ENCODE measurements at places on chromosomes 16 and 17.

DNA sequence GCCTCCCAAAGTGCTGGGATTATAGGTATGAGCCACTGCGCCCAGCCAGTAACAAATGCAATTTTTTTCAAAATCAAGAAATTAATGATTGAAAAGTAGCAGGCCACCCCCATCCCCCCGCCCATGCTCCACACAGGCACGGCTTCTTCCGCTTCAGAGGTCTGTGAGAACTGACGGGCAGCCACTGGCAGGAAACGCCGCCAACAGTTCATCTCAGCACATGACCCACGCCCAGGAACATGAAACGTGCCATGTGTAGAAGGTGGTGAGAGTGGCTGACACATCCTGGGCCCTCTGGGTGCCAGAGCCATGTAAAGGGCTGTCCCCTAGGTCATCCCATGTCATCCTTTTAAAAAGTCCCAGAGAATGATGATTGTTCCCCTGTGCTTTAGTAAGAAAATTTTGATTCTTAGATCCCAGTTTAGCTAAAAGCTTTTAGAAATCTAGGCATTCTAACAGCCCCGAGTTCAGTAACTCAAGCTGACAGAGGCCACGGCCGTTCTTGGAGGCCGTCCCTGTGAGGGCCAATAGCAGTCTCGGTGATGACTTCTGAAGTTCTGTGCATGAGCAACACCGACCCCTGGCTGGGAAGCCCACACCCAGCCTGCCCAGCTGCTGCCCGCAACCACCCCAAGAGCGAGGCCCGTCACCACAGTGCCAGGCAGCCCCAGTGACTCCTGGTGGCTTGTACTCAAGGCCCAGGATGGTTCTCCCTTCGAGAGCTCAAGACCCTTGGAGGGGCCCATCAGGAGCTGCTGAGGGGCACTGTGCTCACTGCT lies 52.1 kb downstream of the KLHDC4 start:
- DNase-seq: peak; percentile 24

DNA sequence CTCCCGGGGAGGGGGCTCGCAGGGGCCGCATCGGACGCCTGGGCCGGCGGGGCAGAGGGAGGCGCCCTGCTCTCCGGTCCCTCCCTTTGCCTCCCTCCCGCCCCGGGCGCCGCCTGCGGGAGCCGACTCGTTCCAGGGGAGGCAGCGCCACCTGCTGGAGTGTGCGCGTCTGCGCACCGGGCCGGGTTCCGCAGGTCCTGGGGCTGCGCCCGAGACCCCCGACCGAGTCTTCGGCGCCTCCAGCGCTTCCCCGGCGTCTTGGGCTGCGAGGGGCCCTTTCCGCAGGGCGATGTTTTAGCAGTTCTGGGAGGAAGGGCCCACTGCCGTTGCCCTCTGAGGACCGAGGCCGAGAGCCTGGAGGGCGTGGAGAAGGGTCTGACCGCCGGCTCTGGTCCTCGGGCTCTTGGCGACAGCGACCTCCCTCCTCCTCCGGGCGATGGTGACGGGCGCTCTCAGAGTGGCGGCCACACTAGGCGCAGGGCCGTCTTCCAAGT lies 106.3 kb downstream of the SEC14L1 start:
- DNase-seq: peak; percentile 67

DNA sequence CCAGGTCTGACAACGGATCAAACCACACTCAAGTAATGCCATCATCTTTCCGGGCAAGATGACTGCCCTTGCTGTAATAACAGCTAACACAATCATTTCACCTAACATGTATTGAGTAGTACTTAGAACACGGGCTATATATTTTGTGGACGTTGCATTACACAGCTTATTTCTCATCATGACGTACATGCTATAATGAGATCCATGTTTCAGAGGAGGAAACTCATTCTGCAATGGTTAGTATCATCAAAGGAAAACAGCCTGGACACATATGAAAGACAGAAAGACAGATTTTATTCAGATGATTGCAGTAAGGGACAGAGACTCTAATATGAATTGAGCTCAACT lies 446.7 kb downstream of the HS3ST3B1 start:
- no peak for DNase-seq

DNA sequence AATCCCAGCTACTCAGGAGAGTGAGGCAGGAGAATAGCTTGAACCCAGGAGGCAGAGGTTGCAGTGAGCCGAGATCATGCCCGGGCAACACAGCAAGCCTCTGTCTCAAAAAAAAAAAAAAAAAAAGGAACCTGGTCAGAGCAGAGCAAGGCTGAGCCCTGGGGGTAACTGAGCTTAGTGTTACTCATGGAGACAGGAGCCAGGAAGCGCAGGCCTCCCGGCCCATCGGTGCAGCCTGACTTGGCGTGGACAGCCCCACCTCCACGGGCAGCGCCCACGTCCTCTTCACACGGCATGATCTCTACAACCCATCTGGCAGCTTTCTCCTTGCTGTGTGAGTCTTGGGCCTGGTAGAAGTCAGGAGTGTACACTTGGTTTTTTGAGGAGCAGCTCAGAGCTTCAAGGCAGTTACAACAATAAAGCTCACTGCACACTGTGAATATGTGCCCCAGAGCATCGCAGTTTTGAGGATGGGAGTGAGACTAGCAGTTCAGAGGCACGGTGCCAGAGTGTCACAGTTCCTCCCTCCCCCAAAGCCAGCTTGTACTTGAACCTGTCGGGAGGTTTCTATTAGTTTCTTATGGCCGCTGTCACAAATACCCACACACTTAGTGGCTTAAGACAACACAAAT lies 129.9 kb downstream of the RAP1GAP2 start:
- DNase-seq: no peak

DNA sequence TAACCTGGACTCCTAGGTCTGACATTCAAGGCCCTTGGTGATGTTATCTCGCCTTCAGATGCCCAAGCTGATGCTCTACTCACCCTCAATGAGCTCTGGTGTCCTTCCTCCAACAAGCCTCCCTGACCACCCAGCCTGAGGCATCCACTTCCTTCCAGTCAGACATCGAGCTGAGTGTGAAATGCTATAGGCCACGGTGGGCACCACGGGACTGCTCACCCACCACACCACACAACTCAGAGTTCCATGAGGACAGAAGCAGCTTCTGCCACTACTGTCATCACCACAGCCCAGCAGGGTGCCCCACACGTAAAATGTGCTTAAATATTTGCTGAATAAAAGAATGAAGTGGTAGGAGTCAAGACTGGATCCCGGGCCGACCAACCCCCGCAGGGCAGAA lies 12.0 kb downstream of the CREBBP start:
- DNase-seq: no peak

GRCh38 chr17:55690105-55690508 lies 32.6 kb downstream of the TMEM100 start:
- DNase-seq: no peak

DNA sequence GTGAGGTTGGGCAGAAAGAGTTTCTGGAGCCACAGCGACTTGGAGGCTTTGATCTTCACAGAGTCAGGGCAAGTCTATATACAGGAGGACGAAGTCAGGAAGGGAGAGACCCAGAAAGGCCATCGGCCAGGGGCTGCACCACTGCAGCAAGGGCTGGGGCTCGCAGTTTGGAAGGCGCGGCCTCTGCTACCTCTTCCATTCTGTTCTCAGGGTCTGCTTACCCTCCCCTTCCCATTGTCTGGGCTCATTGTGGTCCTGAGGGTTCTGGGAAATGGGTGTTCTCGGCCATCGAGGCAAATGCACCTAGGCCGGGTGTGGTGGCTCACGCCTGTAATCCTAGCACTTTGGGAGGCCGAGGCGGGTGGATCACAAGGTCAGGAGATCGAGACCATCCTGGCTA lies 16.0 kb downstream of the ST6GALNAC1 start:
- no peak for DNase-seq

DNA sequence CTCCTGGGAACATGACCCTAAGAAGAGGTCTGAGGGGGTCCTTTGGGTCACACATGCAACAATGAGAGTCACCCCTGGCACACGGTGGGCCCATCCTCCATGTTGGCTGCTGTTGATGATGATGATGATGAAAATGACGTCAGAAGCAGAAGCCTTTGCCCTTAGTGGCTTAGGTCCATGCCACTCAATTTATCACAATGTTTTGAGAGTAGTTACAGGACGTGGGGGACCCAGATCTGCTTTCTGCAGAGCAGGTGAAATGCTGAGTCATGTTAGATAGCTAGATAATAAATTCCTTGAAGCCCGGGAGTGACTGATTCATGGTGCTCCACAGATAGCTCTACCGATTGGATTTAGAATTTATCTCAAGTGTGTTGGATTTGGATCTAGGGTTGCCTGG lies 53.9 kb downstream of the VPS35L start:
- no peak for DNase-seq

DNA sequence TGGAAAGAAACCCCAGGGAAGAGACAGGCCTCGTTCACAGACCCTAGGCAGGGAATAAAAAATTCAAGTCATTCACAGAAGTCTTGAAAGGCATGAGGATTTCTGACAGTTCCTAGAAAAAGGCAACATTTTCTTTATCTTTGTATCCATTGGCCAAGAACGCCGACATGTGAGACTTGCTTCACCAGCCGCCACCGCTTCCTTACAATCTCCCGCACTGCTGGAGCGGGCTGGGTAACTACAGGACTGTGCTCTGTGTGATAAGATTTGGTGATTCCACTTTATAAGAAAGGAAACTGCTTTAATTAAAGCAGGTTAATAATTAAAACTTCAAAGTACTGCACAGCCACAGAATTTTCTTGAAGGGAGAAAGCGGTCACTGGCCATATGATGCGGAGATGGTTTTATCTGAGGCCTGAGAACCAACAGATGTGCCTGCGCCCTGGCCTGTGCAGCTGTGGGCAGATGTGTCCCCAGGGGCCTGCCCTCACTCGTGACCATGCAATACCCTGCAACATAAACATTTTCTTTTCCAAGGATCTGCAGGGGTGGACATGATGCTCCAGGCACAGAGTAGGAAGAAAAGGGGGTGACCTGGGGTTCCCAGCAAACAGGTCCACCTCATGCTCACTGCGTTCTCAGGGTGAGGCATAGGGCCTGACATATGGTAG lies 13.0 kb upstream of the LGALS3BP start:
- DNase-seq: no peak

GRCh38 chr16:19785512-19786130 lies 67.5 kb downstream of the IQCK start:
- no peak for DNase-seq

GRCh38 chr16:27446721-27447120 lies 44.7 kb downstream of the IL21R start:
- DNase-seq: peak; percentile 79

DNA sequence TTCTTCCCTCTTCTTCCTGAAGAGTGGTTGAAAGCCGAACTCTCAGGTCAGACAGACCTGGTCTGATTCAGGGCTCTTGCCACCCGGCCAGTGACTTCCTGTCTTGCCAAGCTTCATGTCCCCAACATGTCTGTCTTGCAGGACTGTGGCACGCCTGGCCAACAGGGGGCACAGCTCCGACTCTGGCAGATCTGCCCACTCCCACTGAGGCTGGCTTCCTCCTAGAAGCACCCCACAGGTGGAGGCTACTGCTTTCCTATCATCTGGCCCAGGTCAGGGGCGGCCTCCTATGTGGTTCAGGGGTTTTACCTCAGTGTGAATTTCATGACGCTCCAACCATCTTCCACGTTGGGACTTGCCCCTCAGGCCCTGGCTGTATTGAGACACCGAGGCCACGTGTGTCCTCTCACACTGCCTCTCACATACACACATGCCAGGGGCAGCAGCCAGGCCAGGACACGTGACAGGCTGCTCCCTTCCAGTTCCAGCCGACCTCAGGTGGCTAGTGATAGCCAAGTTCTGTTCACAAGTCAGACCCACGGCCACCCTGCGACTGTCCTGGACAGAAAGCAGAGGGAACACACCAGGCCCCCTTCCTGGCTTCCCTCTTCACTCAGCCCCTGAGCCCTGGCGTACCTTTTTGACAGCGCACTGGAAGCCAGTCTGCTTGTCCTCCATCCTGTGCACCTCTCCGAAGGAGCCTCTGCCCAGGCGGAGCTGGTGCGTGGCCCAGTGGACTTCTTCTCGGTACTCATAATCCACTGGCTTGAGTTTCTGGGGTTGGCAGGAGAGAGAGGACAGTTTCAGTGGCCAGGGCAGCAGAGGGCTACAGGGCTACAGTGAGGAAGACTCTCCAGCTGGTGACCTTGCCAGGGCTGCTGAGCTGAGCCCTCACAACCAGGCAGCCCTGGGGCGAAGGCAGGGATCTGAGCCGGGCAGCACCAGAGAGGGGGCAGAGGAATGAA lies 22.6 kb upstream of the SPATA32 start:
- peak; percentile 35 for DNase-seq

GRCh38 chr16:66304961-66305360 lies 61.5 kb upstream of the CDH5 start:
- DNase-seq: no peak

GRCh38 chr17:69326377-69327059 lies 415 bp downstream of the ABCA5 start:
- DNase-seq: peak; percentile 0

- DNase-seq: no peak
Measured at GRCh38 chr17:72754513-72754912, 338.0 kb downstream of the SLC39A11 start.

DNA sequence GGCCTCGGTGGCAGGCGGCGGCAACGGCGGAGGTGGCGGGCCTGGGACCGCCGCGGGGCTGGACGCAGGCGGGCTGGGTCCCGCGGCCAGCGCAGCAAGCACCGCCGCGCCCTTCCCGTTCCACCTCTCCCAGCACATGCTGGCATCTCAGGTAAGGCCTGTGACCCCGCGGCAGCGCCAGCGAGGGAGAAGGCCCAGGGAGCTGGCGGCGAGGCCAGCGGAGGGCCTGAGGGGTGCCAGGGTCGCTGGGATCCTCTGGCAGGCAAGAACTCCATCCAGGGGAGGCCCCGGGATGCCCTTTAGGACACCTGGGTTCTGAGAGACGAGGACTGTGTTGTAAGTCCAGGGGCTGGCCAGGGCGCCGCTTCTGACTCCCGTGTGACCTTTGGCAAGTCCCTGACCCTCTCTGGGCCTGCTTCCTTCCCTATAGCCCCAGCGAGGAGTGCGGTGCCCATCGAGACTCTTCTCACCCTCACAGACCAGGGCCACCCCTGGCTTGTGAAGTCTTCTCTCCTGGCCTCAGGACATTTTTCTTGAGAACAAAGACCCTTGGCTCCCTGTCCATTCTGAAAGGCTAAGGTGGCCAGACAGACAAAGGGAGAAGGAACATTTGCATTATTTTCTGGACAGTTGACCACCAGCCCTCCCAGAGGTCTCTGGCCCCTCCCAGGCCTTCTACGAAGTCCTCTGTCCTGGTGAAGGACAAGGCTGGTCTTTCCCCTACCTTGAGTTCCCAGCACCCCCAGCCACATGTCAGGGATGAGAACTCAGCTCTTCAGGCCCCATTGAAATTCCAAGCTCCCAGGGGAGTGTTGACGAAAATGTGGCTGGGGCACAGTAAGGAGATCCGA lies 6.3 kb downstream of the TBX2 start:
- DNase-seq: no peak

DNA sequence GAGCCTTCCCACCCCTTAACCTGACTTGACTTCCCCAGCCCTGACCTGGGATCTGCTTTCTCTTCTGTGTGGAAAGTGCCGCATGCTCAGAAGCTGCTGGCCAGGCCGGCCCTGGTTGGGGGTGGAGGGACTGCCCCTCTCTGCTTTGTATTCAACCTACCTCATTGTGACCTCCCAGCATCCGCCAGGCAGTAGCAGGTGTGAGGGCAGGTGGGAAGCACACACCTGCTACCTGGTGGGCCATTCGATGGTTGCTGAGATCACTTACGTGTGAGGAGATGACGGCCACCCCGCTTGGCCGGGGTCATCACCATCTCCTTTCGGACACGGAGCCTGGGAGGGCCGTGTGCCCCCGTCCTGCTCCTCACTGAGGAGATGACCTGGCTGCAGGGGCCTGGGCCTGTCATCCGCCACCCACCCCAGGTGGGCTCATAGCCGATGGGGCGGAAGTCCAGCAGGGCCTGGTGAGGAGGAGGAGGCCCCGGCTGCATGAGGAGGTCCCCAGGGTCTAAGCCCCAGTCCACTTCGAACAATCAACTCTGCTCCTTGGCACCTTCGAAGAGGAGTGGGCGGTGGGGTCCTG lies 7.1 kb downstream of the CPNE7 start:
- no peak for DNase-seq

Data from activated CD8-positive, alpha-beta memory T cell treated with anti-CD3 and anti-CD28 coated beads for 4 hours (primary cell).